ENCODE measurements at places on chromosomes 11 and 22.

GRCh38 chr22:37284805-37285355 lies 2.6 kb downstream of the CYTH4 start:
- DNase-seq: peak; percentile 35

- DNase-seq: peak; percentile 4
Measured at GRCh38 chr11:108975641-108976071, 310.8 kb downstream of the DDX10 start.

DNA sequence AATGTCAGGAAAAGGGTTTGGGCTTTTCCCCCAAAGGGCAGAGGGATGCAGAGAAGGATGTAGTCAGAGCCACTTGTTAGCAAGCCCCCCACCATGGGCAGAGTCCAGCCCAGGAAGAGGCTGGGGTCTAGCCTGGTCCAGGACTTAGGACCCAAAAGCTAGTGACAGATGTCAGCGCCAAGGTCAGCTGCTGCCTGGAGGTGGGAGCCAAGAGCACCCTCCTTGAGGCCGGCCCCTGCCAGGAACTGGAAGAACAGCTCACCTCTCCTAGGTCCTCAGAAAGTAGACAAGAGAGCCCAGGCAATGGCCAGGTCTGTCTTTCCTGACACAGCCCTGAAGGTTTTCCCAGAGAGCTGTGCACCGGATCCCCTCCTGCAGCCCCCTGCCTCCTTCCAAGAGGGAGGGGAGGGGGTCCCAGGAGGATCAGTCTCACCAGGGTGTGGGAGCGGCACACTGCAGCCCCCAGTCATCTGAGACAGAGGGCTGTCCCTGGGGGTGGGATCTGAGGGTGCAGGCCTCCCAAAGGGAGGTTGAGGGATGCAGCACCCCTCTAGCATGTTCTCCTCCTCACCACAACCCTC lies 14.6 kb upstream of the ARHGEF17 start:
- no peak for DNase-seq

DNA sequence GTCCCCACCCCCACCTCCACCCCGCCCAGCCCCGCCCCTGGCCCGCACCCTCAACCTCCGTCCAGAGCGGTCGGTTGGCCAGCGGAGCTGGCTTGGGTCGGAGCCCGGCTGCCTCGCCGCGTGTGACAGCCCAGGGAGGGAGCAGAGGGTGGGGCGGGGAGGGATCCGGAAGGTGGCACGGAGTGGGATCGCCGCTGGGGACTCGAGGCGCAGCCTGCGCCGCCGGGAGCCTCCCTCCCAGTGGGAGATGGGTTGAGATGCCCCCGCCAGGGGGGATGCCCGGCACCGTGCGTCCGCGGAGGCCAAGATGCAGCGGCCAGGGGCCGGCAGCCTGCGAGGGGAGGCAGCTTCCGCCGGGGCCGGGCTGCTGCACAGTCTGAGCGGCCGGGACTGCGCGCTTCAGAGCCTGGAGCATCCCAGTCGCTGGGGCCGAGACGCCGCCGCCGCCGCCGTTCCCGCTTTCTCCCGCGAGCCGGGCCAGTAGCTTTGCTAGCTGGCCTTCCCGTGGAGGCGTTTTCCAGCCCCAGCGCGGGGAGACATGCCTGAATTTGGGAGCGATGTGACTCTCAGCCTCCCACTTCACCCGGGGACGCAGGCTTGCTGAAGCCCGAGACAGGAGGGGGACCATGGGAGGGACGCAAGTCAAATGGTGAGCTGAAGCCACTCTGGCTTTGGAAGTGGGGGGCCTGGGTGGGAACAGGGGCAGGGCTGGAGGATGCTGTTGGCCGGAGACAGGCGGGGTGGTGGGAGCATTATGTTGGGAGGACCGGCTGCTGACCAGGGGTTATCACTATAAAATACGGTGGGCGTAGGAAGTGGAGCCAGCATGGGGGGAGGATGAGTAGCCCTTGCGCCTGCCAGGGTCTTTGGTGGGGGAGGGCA lies 40.2 kb downstream of the DIXDC1 start:
- DNase-seq: peak; percentile 69

GRCh38 chr11:93846411-93846810 lies 4.0 kb downstream of the VSTM5 start:
- no peak for DNase-seq
